ENCODE measurements at places on chromosomes 3 and 15.

DNA sequence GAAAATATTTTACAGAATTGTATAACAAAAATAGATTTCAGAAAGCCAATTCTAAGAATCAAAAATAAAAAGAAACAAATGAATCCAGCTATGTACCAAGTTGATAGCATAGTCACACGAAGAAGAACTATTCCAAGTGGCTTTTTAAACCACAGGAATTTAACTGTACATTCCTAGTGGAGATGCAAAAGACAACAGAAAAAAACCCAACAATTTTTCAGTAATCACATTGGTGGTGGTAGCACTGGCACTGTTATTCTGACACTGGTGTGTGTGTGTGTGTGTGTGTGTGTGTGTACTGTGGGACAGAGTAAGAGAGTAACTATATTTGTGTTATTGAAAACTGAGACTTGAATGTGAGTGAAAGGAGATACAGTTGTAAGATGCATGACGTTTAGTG lies 9.1 kb downstream of the BFSP2 start:
- DNase-seq: no peak

- DNase-seq: no peak
These were observed 35.3 kb downstream of the TSPAN3 start for GRCh38 chr15:77035584-77035983.

- no peak for DNase-seq
These were observed 328.8 kb upstream of the GRM7 start for GRCh38 chr3:6532101-6532500.

DNA sequence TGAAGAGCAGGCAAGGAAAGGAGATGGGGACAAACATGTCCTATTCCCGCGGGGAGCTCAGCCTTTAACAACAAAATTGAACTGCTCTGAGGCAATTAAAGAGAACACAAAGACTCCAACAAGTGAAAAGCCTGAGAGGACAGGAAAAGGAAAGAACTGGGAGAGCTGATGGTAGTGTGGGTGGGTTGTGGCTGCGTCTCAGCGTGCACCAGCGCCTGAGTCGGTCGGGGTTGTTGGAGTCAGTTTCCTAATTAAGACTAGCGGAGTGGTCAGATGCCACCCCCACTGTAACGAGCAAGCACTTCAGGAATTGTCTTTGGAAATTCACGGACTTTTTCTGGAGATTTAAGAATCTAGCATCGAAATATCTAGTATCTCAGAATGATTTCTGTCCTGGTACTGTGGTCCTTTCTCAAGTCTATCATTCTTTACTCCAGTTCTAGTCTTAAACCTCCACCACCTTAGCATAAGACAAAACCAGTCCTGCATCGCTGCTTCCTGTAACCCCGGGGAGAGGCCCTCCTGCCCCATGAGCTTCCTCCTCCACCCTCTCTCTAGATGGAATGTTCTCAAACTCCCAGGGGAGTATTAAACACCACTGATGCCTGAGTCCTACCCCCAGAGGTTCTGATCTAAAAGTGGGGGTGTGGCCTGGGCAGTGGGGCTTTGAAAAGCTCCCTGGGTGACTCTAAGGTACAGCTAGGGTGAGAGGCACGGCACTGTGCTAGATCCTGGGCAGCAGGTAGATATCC lies 104.0 kb downstream of the CYP19A1 start:
- DNase-seq: no peak

GRCh38 chr3:197137751-197138150 lies 108.1 kb upstream of the MELTF start:
- DNase-seq: no peak

- DNase-seq: no peak
These were observed 47.1 kb downstream of the FLNB start for GRCh38 chr3:58055314-58055713.

- no peak for DNase-seq
These were observed 150.7 kb downstream of the SSR3 start for GRCh38 chr3:156404217-156404616.

DNA sequence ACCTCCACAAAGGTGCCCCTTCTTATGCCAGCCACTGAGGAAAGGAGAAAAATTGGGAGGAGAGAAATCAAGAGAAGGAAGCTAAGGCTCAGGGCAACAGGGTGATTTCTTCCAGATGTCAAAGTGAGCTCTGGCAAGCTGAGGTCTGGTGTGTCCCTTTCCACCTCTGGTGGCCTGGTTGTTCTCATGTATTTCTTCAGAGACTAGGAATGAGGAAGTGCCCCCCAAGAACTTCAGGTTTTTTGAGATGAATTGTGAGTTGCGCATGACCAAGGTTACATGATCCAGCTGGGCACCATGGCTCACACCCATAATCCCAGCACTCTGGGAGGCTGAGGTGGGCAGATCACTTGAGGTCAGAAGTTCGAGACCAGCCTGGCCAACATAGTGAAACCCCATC lies 5.6 kb downstream of the RAB6B start:
- DNase-seq: no peak

GRCh38 chr3:31039145-31039544 lies 144.7 kb upstream of the GADL1 start:
- DNase-seq: no peak

- no peak for DNase-seq
These were observed 237.0 kb downstream of the LPP start for GRCh38 chr3:188390775-188391443.

GRCh38 chr15:62171882-62172281 lies 6.8 kb upstream of the C2CD4B start:
- no peak for DNase-seq

- DNase-seq: no peak
These were observed 643 bp downstream of the CDAN1 start for GRCh38 chr15:42736178-42736792.

DNA sequence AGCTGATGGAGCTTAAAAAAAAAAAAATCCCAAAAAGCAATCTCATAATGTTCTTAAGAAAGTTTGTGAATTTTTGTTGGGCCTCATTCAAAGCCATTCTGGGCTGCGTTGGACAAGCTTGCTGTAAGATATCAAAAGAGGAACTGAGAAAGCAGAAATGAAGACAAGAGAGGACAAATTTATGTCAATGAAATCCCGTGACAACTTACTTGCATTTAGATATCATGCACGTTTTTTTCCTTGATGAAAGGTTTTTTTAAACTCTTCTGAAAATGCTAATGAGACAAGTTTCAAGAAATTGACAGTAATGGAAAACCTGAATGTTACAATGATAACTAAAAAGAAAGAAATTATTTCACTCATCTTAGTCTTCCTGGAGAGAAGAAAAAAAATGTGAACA lies 662.9 kb downstream of the SQOR start:
- no peak for DNase-seq

Data from stimulated activated CD8-positive, alpha-beta memory T cell treated with anti-CD3 and anti-CD28 coated beads, Interleukin-4, amount 100 ng/mL, for 1 hour (primary cell).